ENCODE measurements at places on chromosomes 3 and 15. TPM values are rescaled to one million over a fixed set of nuclear protein-coding genes. Genes with fewer than 3 reads are reported as not detected.

DNA sequence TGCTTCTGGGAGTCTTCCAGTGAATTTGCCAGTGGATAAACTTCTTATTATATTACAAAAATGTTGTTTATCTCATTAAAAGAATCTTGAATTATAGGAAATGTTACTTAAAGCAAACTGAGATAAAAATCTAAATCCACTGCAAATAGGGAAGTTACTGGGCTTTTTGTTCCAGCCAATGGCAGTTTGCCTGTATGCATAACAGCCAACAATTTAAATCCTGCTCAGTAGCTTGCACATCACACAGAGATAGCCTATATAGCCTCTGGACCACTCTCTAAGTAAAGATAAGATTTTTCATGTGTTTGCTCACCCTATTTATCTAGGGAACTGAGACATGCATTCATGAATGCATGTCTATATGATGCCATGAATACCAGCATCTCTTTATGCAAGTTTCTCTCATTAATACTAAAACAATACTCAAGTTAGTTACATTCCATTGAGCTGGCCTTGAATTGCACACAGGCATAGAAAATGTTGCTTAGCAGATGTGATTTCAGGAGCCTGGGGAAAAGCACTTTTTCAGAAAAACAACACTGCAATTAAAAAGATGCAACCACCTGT lies 92.1 kb upstream of the GPR149 start:
- no peak for DNase-seq

DNA sequence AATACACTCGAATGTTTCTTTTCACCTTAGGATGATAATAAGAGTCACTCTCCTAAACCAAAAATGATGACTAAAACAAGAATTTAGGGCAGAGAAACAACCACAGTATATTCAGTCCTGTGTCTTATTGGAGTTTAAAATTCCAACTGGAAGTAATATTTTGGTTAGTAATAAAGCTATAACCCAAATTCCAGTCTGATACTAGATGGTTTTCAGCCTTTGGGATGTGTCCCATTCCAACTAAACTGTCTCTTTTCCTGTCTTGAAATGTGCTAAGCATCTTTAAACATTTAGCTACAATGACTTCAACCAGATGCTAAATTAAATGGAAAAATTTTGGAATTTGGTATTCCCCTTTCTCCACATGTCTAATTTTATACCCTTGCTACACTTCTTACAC lies 510.0 kb downstream of the ROBO1 start:
- no peak for DNase-seq

Gene EIF5A2
- 20.5 TPM for polyA plus RNA-seq

Gene USP13
- 15.2 TPM for polyA plus RNA-seq

Measured in AG04450 (cell line).